ENCODE measurements at places on chromosomes 3 and 15.

DNA sequence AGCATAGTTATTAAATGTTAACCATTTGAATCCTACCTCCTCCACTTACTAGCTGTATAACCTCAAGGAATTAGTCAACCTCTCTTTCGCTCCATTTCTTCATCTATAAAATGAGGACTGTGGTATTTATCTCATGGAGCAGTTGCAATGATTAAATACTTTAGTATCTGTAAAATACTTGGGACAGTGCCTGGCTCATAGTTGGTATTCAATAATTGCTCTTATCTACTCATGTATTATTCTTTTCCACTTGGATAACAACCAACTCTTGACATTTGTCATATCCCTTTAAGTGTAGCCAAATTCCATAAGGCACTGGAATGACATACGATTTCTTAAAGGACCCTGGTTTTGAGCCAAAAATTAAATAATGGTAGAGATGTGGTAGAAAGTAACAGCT lies 72.0 kb downstream of the FSIP1 start:
- no peak for DNase-seq

DNA sequence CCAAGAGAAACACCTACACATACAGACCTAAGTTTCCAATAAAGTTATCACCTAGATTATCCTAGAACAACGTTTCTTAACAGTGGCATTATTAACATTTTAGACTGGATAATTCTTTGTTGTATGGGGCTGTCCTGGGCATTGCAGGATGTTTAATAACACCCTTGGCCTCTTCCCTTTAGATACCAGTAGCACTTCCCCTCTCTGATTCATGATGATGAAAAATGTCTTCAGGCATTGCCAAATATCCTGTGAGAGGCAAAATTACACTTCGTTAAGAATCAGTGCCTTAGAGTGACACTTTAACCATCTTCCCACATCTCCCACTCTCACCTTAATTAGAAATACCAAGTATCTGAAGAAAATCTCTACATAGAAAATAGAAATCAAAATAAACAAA lies 352.6 kb downstream of the CGGBP1 start:
- DNase-seq: peak; percentile 1

- no peak for DNase-seq
Measured at GRCh38 chr3:154086286-154086685, 34.9 kb upstream of the ARHGEF26 start.

DNA sequence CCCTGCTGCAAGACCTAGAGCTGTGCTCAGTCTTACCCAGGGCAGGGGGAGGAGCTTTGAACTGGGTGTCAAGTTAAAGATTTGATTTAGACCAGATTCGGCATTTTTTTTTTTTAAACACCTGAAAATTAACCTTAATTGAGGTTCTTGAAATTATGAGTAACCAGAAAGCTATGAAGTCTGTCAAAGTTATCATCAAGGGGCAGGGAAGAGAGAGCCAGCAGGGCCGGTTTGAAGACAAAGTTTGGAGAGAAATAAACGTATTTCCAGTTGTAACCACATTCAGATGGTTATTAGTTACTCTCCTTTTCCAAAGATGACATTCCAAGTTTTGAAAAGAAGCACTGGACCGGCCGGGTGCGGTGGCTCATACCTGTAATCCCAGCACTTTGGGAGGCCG lies 12.0 kb downstream of the TMEM266 start:
- DNase-seq: no peak

DNA sequence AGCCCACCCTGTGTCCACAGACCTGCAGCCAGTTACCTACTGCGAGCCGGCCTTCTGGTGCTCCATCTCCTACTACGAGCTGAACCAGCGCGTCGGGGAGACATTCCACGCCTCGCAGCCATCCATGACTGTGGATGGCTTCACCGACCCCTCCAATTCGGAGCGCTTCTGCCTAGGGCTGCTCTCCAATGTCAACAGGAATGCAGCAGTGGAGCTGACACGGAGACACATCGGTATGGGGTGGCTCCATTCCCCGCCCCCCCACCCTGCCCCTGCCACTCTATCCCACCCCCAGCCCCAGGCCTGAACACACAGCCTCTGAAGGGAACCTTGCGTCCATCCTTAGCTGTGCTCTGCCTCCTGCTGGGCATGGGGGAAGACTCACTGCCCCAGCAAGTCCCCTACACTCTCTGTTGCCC lies 73.2 kb downstream of the AAGAB start:
- DNase-seq: no peak

GRCh38 chr3:150875548-150875947 lies 29.7 kb downstream of the MINDY4B start:
- no peak for DNase-seq

DNA sequence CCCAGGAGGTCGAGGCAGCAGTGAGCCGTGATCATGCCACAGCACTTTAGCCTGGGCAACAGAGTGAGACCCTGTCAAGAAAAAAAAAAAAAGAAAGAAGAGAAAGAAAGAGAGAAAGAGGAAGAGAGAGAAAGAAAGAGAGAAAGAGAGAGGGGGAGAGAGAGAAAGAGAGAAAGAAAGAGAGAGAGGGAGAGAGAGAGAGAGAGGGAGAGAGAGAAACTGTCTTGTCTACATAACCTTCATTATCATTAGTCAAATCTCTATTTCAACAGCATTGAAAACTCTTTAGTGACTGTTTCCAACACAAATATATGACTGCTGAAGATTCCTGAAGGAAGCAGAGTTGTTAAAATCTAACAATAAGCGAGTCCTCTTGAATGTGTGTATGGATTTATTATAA lies 304.3 kb downstream of the MAGI1 start:
- no peak for DNase-seq

GRCh38 chr15:56530157-56530556 lies 65.2 kb upstream of the MNS1 start:
- DNase-seq: no peak

- DNase-seq: no peak
Measured at GRCh38 chr3:176479248-176479647, 718.0 kb downstream of the TBL1XR1 start.

- no peak for DNase-seq
Measured at GRCh38 chr3:14869917-14870782, 51.4 kb downstream of the FGD5 start.

GRCh38 chr3:89368846-89369245 lies 261.4 kb downstream of the EPHA3 start:
- no peak for DNase-seq

DNA sequence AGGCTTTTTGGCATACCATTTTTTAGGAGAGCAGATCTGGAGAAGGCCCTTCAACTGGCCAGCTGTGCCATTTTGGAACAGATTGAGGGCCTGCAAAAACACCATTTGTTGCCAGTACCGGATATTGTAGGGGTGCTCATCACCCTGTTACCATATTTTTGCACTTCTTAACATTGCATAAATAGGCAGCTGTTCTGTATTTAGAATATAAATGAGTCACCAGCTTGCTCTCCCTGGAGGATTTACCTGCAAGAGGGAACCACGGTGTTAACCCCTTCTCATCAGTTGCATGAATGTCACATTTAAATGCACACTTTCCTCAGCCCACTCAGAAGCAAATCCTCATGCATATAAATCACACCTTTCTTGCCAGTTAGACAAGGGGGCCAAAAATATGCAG lies 435.6 kb downstream of the ROBO2 start:
- no peak for DNase-seq

Data from hematopoietic multipotent progenitor cell (in vitro differentiated cells).